Stimulated activated CD4-positive, alpha-beta T cell treated with anti-CD3 and anti-CD28 coated beads, Interleukin-4, amount 100 ng/mL, for 4 hours (primary cell): ENCODE measurements at places on chromosomes 1 and 21.

DNA sequence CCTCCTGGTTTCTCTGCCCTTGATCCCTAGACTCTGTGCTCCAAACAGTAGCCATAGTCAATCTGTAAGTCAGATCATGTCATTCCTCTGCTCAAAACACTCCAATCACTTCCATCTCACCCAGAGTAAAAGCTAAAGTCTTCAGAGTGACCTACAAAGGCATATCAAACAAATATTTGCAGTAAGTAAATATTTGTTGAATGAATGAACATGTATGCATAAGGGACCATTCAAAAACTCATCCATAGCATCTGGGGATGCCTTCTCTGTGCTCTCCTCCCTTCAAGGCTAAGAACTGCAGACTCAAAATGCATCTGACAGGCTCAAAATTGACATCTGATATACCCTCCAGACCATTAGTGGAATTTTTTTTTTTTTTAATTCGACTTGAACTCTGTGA lies 18.1 kb upstream of the AK5 start:
- DNase-seq = no peak

DNA sequence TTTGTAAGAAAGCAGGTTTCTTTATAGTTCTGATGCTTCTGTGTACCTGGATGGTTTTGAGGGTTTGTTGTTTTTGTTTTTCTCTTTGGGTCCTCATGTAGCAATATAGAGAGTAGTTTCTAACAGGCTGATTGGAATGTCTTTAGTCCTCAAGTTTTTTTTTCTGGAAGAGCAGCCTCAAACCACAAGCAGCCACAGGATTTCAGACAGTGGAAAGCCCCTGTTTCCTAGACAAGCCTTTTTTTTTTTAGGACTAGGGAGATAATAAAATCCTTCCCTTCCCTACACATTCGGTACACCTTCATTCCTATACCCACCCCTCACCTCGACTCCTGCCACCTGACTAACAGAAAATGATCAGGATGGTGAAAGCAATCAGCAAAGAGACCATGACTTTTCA lies 47.6 kb downstream of the ACP6 start:
- DNase-seq = no peak

- DNase-seq = no peak
Observed at GRCh38 chr1:111332190-111332589, 41.5 kb downstream of the CHIA start.

- no peak for DNase-seq
Observed at GRCh38 chr1:188343914-188344313, 1515.2 kb downstream of the PLA2G4A start.

DNA sequence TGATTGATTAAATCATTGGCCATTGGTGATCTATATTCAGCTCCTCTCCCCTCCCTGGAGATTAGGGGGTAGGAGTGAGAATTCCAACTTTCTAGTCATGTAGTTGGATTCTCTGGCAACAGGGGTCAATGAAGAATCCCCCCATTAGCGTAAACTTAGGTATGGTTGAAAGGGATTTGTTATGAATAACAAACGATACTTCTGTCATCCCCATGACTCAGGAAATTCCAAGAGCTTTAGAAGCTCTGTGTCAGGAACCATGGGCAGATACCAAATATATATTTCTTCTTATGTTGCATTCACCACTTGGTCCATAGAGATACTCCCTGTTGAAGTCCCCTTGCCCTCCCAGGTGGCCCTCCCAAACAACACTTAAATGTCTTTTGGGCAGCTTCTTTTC lies 124.5 kb downstream of the DNM3 start:
- DNase-seq = no peak

DNA sequence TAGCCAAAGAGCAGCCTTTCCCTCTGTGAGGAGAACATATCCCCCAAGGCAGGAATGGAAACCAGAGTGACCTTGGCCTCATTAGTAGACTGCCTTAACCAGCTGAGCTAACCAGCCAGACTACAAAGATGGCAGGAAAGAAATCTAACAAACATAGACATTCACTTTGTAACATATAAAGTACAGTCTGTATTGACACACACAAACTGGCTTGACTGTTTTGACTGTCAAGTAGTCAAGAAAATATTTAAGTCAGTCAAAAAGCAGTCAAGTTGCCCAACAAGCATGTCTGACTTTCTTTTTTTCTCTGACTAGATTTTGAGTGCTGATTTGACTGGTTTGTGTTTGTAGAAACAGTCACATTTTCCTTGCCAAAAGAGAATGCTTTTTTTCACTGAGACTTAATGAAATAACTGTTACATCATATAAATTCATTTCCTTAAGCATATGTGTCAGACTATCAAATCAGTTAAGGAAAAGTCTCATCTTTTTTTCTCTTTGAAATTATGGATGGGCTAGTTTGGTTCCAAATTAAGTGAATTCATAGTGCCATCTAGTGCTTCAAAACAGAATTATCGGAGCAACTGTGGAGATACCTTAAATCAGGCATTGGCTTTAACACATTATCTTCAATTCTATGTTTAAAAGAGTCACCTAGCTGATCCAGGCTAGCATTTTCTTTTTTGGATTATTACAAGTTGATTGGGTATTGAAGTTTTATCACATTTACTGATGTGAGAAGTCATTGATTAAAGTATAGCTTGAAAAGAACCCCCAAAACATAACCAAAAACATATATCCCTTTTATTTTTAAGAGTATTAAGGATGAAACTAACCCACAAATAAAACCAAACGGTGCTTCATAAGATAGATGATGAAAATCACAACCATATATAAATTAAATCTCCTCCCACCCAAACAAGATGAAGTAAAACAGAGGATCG lies 75.0 kb downstream of the ATP6V1G3 start:
- DNase-seq = no peak
